ENCODE measurements at places on chromosomes 1 and 21.
A peak's percentile ranks its signal among the peaks of the same experiment; 100 is the strongest.

GRCh38 chr1:158021721-158022120 lies 28.3 kb downstream of the KIRREL1 start:
- H3K27ac ChIP-seq, result peak overlapping the region; percentile 99
- no peak for DNase-seq
- no peak overlapping the region for H3K4me3 ChIP-seq
- no peaks in the 10 kb centered on the region for H3K36me3 ChIP-seq
- peaks cover 11% of the 10 kb centered on the region for H3K4me1 ChIP-seq

- no peak overlapping the region for H3K4me3 ChIP-seq
- DNase-seq, result no peak
- H3K36me3 ChIP-seq, result no peaks in the 10 kb centered on the region
Observed at GRCh38 chr1:173920861-173921260, 3.7 kb upstream of the SERPINC1 start.

- H3K27me3 ChIP-seq, result no peaks in the 10 kb centered on the region
- no peaks in the 10 kb centered on the region for H3K36me3 ChIP-seq
- H3K4me1 ChIP-seq, result no peaks in the 10 kb centered on the region
- no peak for DNase-seq
- H3K27ac ChIP-seq, result no peak overlapping the region
Observed at GRCh38 chr21:32733356-32733755, 5.5 kb upstream of the SYNJ1 start.

- H3K4me1 ChIP-seq, result no peaks in the 10 kb centered on the region
- no peak overlapping the region for H3K4me3 ChIP-seq
- no peaks in the 10 kb centered on the region for H3K27me3 ChIP-seq
- H3K36me3 ChIP-seq, result no peaks in the 10 kb centered on the region
- no peak for DNase-seq
Observed at GRCh38 chr1:214566158-214567104, 15.0 kb upstream of the PTPN14 start.

DNA sequence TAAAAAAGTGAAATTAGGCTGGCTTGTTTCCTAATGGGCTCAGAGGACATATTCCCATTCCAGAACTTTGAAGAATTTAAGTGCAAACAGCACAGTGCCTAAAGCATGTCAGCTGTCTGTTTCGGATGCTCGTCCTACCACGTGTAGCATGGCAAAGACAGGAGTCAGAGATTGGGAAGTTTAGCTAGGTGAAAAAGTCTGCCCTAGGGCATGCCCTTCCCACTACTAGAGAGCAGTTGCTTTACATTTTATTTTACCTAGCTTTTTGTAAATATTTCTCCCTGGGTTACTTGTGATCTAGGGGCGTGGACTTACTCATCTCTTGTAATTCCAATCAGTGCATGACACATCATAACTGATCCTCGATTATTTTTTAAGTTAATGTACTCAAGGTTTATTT lies 111.1 kb downstream of the LMO4 start:
- H3K4me1 ChIP-seq, result no peaks in the 10 kb centered on the region
- no peaks in the 10 kb centered on the region for H3K36me3 ChIP-seq
- DNase-seq, result no peak

DNA sequence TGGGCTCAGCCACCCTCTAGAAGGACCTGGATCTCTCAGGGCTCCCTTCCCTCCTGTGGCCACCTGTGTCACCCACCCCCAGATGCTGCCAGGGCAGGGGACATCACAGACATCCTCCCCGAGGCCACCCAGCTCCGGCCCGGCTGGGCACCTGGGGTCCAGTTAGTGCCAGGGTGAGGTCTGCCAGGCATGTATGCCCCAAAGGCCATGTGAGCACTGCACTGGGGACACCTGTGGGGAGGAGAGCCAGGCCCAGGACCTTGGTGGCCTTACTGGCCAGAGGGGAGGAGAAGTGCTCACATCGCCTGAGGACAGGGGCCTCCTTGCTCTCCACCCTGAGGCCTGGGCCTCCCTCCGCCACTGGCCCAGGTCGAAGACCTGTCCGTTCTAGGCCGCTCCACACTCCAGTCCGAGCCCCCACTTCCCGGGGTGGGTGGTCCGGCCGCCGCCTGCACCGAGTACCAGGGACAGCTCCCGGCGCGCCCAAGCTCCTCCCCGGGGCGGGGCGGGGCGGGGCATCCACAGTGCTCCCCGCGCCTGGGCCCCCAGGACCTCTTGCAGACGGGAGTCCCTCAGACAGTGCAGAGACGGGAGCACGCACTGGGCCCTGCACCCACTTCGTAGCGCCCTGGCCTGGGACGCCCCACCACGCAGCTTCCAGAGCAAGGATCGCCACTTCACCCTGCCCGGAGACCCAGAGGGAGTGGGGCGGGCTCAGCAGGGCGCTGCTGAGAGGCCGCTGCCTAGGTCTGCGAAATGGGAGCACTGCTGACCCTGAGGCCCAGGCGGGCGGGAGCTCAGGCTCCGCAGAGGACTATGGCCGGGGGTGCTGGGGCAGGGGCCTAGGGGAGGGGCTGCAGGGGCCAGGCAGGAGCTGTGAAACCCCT lies 34.3 kb upstream of the CCDC27 start:
- no peak overlapping the region for H3K4me3 ChIP-seq
- H3K36me3 ChIP-seq, result no peaks in the 10 kb centered on the region
- no peak for DNase-seq
- no peaks in the 10 kb centered on the region for H3K27me3 ChIP-seq
- H3K27ac ChIP-seq, result no peak overlapping the region

GRCh38 chr1:178962853-178963711 lies 62.6 kb upstream of the FAM20B start:
- DNase-seq, result no peak
- H3K4me3 ChIP-seq, result no peak overlapping the region
- H3K4me1 ChIP-seq, result no peaks in the 10 kb centered on the region
- no peak overlapping the region for H3K27ac ChIP-seq
- no peaks in the 10 kb centered on the region for H3K36me3 ChIP-seq

DNA sequence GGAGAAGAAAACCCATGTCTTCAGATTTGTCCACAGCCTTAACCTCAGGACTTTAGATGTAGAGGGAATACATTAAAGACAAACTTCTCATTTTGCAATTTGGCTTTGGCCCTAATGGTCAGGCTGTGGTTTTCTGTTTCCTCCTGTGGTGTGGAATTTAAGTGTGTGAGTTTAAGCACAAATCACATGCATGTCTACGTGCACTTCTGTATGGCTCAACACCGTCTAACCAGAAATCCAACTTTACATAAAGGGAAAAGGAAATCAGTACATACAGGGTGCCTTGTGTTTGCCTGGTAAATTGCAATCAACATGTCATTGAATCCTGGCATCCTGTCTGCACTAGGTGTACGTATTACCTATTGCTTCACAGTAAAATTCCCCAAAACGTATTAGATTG lies 1.2 kb upstream of the ZNF124 start:
- no peak overlapping the region for H3K27ac ChIP-seq
- H3K27me3 ChIP-seq, result no peaks in the 10 kb centered on the region
- H3K4me1 ChIP-seq, result no peaks in the 10 kb centered on the region
- DNase-seq, result no peak
- no peaks in the 10 kb centered on the region for H3K36me3 ChIP-seq

DNA sequence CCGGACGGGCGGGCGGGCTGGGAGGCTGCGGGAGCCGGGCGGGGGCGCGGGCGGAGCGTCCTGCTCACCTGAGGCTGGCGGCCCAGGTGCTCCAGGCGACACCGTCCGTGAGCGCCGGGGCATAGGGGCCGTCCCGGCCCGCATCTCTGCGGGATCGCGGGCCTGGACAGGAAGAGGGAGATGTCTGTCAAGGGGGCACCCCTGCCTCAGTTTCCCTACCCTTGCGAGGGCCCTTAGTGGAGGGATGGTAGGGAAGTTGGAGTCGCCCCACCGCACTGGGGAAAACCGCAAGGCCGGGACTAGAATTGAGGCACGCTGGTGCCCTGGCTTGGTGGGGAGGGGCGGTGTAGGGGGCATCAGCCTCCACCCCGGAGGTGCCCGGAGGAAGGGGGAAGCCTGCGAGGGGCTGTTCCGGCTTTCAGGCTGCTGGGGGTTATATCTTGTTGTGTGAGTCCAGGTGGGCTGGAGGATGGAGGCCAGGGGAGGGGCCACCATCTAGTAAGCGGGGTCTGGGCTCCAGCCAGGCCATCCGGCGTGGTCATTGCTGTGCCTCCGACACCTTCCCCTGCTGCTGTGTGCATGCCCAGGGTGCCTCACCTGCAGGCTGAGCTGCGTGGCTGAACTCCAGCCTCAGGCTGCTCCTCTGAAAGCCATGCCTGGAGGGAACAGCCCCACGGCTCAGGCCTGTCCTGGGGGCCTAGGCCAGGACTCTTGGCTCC lies 580 bp downstream of the VWA1 start:
- no peaks in the 10 kb centered on the region for H3K36me3 ChIP-seq
- DNase-seq, result peak; percentile 22
- no peaks in the 10 kb centered on the region for H3K27me3 ChIP-seq
- peaks cover 52% of the 10 kb centered on the region for H3K4me1 ChIP-seq
- H3K27ac ChIP-seq, result peak overlapping the region; percentile 22

DNA sequence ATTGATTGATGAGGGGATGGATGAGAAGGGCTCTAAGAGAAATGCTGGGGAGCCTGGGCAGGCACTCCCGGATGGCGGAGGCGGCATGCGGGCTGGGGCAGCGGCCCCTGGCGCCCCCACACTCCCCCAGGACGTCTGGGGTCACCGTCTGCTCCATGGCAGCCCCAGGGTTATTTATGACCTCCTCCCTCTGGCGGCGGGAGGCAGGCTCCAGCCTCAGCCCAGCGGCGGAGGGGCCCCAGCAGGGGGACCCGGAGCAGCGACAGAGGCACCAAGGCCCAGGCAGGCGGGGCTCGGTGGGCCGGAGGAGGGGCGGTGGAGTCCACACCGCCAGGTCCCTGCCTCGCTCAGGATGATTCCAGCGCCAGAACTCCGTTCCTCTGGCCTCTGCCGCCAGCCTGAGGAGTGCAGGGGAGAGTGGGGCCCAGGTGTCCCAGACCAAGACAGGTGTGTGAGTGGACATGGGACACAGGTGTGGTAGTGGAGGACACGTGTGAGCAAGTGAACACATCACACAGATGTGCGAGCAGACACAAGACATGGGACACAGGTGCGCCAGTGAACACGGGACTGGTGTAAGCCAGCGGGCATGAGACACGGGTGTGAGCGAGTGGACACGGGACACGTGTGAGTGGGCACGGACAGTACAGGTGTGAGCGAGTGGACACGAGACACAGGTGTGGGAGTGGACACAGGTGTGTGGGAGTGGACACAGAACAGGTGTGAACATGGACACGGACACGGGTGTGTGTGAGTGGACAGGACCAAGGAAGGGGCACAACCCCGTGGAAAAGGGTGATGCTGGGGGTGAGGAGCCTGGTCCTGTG lies 2.5 kb upstream of the SAMD11 start:
- H3K27me3 ChIP-seq, result no peaks in the 10 kb centered on the region
- no peak overlapping the region for H3K4me3 ChIP-seq
- peak; percentile 79 for DNase-seq
- no peaks in the 10 kb centered on the region for H3K36me3 ChIP-seq

DNA sequence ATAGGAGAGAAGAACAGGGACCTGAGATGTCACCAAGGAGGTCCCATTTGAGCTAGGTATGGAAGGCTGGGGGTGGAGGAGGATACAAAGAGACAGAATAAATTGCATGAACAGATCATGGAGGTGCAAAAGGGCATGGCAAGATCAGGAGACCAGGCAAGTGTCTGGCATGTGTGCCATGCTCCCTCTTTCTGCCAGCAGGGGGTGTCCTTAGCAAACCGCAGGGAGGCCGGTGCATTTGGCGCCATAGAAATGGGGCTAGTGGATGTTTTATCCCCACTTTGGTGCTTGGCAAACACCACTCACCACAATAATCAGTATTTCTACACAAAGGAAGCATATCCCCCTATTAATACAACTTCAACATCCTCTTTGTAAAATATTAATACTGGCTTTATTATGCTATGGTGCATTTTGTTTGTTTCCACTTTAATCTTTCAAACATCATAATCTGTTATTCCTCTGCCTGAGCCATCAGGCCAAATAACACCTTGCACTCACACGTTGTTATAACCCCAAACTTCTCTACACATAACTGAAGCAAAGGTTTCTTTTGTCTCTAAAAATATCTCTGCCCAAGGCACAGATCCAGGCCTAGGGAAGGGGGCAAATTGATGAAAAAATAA lies 25.9 kb downstream of the S100A6 start:
- no peaks in the 10 kb centered on the region for H3K27me3 ChIP-seq
- no peak for DNase-seq
- peaks cover 8% of the 10 kb centered on the region for H3K4me1 ChIP-seq
- H3K4me3 ChIP-seq, result no peak overlapping the region

DNA sequence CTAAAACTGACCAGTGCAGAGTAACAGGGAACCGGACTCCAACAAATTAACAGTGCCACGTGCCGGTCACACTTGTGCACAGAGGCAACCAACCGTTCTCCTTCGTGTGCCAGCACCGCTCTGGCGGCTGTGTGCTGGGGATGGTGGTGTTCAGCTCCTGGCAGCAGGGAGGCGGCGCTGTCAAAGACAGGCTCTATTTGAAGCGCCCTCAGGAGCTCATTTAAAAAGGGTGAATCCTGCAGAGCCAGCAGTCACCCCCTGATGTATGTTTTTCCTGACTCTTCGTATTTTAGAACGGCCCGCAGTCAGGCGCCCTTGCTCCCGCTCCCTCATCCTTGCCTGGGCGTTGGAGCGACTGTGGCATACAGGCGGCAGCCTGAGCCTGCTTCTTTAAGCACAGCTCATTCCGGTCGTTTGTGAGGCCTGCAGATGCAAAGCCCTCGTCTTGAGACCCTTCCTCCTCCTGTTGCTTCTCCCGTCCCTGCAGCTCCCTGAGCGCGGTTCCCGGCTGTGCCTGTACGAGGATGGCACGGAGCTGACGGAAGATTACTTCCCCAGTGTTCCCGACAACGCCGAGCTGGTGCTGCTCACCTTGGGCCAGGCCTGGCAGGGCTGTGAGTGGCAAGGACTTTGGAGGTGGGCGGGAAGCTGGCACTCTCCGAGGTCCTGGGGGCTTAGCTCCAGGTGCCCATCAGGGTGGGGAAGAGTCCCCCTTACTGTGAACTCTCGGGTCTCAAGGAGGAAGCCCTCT lies 1.1 kb downstream of the DFFB start:
- DNase-seq, result no peak
- H3K27me3 ChIP-seq, result no peaks in the 10 kb centered on the region
- H3K4me1 ChIP-seq, result peaks cover 6% of the 10 kb centered on the region
- no peak overlapping the region for H3K27ac ChIP-seq

DNA sequence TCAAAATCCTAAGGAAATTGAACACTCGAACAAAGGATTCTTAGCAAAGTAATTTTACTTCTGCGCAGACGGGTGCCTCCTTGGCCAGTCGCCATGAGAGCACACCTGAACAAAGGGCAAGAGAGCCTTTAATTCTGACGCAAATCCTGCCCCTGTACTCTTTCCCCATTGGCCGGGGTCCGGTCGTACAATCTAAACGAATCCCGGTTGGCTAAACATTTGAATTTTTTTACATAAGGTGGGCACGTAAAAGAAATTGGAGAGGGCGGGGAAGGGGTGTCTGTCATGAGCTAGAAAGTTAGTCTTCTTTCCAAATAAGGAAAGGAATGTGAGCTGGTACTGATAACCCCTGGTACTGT lies 8.2 kb upstream of the IL22RA1 start:
- H3K27ac ChIP-seq, result no peak overlapping the region
- no peak for DNase-seq
- no peaks in the 10 kb centered on the region for H3K27me3 ChIP-seq
- H3K36me3 ChIP-seq, result no peaks in the 10 kb centered on the region

All from uterus (tissue), 4 donors.